ELF-1 (cell line): ENCODE measurements at places on chromosomes 11 and 22.

DNA sequence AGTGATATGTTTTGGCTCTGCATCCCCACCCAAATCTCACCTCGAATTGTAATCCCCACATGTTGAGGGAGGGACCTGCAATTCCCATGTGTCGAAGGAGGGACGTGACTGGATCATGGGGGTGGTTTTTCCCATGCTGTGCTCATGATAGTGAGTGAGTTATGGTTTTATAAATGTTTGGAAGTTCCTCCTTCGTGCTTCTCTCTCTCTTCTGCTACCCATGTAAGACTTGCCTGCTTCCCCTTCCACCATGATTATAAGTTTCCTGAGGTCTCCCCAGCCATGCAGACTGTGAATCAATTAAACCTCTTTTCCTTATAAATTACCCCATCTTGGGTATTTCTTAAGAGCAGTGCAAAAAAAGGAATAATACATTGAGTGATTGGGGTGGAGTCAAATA, 7.3 kb upstream of the CEP295 start:
- DNase-seq: no peak

DNA sequence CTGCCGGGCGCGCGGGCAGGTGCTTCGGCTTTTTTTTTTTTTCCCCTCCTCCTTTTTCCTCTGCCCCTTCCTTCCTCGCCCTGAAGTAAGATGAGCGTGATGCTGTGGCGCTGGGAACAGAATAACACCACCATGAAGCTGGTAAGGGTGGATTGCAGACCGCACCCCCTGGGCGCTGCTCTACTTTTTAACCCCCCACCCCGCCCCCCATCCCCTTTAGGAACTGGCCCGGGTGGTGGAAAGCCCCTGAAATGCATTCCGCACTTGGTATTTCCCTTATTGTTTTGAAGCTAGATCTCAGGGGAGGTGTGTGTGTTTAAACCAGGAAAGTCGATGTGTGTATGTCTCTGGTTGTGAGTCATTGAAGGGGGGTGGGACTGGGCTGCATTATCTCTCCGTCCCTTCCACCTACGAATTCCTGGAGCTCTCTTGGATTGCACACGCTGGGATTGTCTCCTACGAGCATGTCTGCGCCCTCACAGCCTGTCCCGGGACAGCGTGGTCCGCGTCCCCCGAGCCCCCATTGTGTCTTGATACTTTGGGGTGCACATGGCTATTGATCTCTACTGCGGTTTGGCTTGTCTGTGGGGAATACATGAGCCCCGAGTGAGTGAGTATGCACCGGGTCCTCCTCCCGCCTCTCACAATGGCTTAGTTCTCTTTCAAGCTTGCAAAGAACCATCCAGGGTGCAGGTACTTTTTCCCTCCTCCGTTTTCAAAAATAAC, 64.9 kb downstream of the NAV2 start:
- peak; percentile 68 for DNase-seq

DNA sequence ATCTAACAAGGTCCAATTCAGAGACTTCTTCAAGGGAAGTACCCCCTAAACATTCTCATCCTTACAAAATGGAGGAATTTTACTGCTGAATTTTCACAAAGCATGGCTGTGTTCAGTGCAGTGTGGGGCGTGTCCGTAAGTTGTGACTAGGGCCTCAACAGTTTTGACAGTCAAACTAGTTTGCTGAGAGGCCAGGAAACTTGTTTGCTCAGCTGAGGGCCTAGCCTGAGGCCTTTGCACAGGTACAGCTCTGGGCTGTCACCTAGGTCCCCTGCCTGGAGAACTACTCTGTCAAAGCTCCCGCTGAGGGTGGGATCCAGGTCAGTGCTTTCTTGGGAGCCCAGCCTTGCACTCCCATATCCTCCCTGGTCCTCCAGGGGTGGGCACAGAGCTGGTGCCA, 27.9 kb downstream of the TCP11L1 start:
- no peak for DNase-seq

DNA sequence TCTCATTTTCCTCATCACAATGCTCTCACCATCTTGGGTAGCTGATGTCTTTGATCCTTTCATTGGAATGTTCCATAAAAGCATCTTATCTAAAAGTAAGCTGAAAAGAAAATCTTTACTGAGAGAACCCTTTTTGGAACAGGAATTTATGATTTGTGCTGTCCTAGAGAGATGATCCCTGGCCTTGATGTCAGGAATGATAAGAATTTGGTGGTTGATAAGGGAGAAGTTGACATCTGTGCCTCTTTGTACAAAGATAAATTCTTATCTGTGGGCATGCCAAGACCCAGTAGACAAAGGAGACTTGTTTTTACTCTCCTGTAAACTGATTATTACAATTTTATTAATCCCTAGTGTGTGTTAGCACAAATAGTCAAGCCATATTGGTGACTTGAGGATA, 36.9 kb downstream of the NAALAD2 start:
- DNase-seq: no peak
